ENCODE measurements at places on chromosomes 6 and 20.

- DNase-seq = no peak
Observed at GRCh38 chr6:48184648-48185047, 73.7 kb upstream of the PTCHD4 start.

DNA sequence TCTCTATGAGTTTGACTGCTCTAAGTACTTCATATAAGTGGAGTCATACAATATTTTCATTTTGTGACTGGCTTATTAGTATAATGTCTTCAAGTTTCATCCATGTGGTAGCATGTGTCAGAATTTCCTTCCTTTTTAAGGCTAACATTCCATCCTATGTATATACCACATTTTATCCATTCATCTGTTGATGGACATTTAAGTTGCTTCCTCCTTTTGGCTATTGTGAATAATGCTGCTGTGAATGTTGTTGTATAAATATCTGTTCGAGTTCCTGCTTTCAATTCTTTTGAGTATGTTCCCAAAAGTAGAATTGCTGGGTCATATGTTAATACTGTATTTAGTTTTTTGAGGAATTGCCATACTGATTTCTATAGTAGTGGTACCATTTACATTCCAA, 79.5 kb downstream of the PTPRA start:
- no peak for DNase-seq

GRCh38 chr6:112298021-112298745, 43.8 kb upstream of the LAMA4 start:
- no peak for DNase-seq

GRCh38 chr20:49541733-49542513, 26.0 kb downstream of the PTGIS start:
- DNase-seq = peak; percentile 32

DNA sequence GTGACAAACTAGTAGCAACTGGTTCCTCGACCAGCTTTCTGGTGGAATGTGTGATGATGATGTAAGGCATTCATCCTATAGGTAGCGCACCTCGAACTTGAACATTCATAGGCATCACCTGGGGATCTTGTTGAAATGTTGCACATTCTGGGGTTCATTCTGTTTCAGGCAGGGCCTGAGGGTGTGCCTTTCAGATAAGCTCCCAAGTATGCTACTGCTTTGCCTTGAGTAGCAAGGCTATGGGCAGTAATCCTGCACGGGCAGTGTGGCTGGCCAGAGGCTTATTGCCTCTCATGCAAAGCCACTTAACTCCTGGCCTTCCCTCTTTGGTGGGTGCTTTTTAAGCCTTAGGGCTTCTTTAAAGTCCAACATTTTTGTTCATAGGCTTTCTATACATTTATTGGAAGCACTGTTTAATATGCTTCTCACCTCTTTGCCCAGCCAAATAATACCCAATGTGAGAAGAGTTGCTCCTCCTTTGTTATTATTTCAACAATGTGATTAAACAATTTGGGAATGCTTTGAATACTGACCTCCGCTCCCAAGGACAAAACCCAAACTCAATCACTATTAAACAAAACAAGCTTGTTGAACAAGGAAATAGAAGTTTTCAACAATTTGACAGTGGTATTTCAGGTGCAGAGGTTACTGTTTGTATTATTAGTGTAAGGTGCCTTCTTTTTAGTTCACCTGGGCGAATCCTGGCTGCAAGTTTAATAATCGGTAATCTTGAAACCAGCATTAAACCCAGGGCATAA, 57.5 kb downstream of the JARID2 start:
- no peak for DNase-seq

DNA sequence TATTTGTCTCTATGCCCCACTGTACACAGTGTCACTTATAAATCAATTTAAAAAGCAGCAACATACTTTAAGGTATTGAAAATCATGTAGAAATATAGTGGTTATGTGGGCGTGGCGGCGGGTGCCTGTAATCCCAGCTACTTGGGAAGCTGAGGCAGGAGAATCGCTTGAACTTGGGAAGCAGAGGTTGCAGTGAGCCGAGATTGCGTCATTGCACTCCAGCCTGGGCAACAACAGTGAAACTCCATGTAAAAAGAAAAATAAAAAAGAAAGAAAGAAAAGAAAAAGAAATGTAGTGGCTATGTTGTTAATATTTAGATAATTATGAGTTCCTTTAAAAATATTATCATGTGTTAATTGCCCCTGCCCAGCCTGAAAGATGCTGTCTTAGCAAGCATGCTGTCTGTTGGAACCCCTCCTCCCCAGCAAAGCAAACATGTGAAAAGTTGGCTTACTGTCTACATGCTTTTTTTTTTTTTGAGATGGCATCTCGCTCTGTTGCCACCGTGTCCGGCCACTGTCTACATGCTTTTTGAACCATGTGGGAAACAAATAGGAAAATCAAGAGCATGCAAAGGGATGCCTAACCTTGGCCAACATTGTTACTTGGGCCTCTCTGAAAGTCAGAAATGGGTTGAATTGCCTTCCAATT, 151.4 kb upstream of the TSHZ2 start:
- DNase-seq = no peak

GRCh38 chr20:41299899-41300298, 17.6 kb downstream of the ZHX3 start:
- DNase-seq = no peak

GRCh38 chr6:34486106-34486740, 20.3 kb downstream of the PACSIN1 start:
- DNase-seq = no peak

DNA sequence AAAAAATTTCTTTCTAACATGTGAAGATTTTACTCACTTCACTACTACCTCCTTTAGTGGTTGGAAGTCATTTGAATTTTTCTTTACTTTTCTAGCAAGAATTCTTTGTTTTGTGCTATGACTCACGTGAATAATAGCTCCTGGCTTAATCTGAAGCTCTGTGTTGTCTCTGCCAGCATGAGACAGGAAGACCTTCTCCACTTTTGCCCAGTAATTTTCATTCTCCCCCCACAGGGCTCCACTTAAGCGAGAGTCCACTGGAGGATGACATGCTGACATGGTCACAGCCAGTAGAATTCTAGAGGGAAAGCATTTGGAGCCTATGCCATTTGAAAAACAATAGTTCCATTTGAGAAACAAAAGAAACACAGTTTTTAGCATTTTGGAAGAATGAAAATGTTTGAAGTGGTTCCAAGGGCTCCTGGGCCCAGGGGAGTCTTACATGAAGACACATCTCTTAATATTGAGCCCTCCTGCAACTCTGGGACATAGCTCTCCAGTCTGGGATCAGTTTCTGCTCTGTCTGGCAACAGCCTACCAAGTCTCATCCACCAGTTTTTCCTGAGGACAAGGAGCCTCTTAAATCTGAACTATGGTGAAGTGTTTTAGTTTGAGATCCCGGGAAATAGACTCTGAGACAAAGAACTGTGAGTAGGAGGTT, 231.4 kb downstream of the PAX1 start:
- no peak for DNase-seq

- DNase-seq = no peak
Observed at GRCh38 chr6:76866091-76866915, 597.0 kb downstream of the HTR1B start.

GRCh38 chr6:122077603-122078002, 321.8 kb upstream of the HSF2 start:
- DNase-seq = no peak

DNA sequence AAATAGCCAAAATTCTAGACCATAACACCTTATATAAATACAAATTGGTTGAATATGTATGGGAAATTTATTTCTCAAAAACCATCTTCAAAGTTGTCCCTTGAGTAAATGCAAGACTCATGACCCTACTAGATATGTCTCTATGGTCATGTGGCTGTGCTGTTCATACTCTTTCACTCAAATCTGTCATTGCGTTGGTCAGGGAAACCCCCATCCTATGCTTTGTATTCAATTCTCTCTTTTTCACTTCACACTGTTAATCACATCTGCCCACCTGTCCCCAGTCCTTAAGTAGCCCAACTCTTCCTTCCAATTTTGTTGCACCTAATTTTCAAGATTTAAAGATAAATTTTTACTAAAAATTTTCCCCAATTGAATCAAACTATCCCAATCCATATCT, 51.0 kb downstream of the RPS12 start:
- no peak for DNase-seq

- no peak for DNase-seq
Observed at GRCh38 chr6:85468326-85468725, 18.4 kb downstream of the NT5E start.

DNA sequence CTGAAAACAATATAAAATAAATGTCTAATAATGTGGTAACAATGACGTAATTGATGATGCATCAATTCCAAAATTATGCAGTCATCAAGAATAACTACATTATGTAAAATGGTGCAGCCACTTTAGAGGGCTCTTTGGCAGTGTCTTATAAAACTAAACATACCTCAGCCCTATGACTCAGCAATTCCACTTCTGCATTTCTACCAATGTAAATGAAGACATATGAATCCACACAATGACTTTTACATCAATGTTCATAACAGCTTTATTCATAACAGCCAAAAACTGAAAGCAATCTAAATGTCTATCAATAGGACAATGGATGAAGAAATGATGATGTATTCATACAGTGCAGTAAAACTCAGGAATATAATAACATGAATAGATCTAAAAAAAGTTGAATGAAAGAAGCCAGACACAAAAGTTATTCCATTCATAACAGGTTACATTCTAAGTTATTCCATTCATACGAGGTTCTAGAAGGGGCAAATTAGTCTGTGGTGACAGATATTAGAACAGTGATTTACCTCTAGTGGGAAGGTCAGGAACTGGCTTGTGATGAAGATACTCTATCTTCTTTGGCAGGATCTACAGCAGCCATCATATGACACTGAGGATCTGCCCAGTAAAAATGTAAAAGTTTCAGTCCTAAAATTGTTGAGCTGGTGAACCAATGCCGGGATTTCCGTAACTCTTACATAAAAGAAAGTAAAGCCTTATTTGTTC, 396.1 kb downstream of the PLCB1 start:
- DNase-seq = no peak
